ENCODE measurements at places on chromosomes 4 and X. TPM values are rescaled to one million over a fixed set of nuclear protein-coding genes. Genes with fewer than 3 reads are reported as not detected.

GNRHR gene
- total RNA-seq = not detected

SGMS2 gene
- total RNA-seq = 50.2 TPM

SH3BP2 gene
- 75.4 TPM for total RNA-seq

DGAT2L6 gene
- not detected for total RNA-seq

GIMD1 gene
- total RNA-seq = not detected

MFAP3L gene
- total RNA-seq = 12.4 TPM

NAT8L gene
- total RNA-seq = 0.23 TPM

RPS6KA6 gene
- total RNA-seq = 10.6 TPM

PRSS12 gene
- 0.18 TPM for total RNA-seq

GRIA3 gene
- 12.4 TPM for total RNA-seq

TACR3 gene
- not detected for total RNA-seq

DNAAF6 gene
- not detected for total RNA-seq

XAGE2 gene
- not detected for total RNA-seq

POU3F4 gene
- not detected for total RNA-seq

ALG13 gene
- 59.7 TPM for total RNA-seq

GUCY1A1 gene
- 81.9 TPM for total RNA-seq

GPR173 gene
- total RNA-seq = 7.1 TPM

FDCSP gene
- not detected for total RNA-seq

PNMA6F gene
- total RNA-seq = not detected

MAGEC2 gene
- total RNA-seq = not detected

C4orf50 gene
- 0.06 TPM for total RNA-seq

F8A1 gene
- 24.6 TPM for total RNA-seq

CFP gene
- total RNA-seq = 5.2 TPM

FAM241A gene
- 7.1 TPM for total RNA-seq

TCEAL6 gene
- total RNA-seq = 0.55 TPM

CACNA1F gene
- 0.42 TPM for total RNA-seq

EXOSC9 gene
- total RNA-seq = 17.7 TPM

GLOD5 gene
- total RNA-seq = not detected

CASP6 gene
- total RNA-seq = 11.1 TPM

ADH4 gene
- total RNA-seq = 3.3 TPM

P2RY4 gene
- total RNA-seq = 1.2 TPM

DCK gene
- total RNA-seq = 11.2 TPM

CCNB3 gene
- total RNA-seq = 0.32 TPM

NDP gene
- 0.24 TPM for total RNA-seq

VGLL1 gene
- total RNA-seq = not detected

TRIM61 gene
- 0.81 TPM for total RNA-seq

DDIT4L gene
- 7.0 TPM for total RNA-seq

RNF212 gene
- total RNA-seq = 8.9 TPM

GPR34 gene
- 18.3 TPM for total RNA-seq

SLC34A2 gene
- not detected for total RNA-seq

SPANXN5 gene
- not detected for total RNA-seq

GATA1 gene
- total RNA-seq = 0.57 TPM

HSPA4L gene
- 12.6 TPM for total RNA-seq

S100P gene
- 7.2 TPM for total RNA-seq

RWDD4 gene
- 20.2 TPM for total RNA-seq

BCORL1 gene
- total RNA-seq = 22.1 TPM
